ENCODE measurements at places on chromosomes 12 and 14.

GRCh38 chr12:64253356-64253755 lies 31.3 kb upstream of the KICS2 start:
- ATAC-seq, result no peak

- no peak for ATAC-seq
Observed at GRCh38 chr14:100749967-100750597, 23.4 kb downstream of the DLK1 start.

DNA sequence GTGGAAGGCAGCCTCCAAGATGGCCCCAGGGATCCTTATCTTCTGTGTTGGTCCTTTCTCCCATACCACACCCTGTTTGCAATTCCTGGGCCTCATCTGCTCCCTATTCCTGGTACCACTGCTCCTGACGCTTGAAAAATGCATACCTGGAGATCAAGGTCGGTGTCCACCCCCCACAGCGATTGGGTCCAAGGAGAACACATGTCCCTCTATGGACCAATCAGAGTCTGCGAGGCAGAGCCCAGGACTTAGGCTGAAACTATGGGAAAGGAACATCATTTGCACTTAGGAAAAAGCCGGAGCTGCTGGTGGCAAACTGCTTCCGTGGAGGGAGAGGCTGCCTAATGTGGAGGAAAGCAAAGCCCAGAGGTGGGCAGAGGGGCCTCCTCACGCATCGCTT lies 33.3 kb upstream of the ITPK1 start:
- ATAC-seq, result no peak

DNA sequence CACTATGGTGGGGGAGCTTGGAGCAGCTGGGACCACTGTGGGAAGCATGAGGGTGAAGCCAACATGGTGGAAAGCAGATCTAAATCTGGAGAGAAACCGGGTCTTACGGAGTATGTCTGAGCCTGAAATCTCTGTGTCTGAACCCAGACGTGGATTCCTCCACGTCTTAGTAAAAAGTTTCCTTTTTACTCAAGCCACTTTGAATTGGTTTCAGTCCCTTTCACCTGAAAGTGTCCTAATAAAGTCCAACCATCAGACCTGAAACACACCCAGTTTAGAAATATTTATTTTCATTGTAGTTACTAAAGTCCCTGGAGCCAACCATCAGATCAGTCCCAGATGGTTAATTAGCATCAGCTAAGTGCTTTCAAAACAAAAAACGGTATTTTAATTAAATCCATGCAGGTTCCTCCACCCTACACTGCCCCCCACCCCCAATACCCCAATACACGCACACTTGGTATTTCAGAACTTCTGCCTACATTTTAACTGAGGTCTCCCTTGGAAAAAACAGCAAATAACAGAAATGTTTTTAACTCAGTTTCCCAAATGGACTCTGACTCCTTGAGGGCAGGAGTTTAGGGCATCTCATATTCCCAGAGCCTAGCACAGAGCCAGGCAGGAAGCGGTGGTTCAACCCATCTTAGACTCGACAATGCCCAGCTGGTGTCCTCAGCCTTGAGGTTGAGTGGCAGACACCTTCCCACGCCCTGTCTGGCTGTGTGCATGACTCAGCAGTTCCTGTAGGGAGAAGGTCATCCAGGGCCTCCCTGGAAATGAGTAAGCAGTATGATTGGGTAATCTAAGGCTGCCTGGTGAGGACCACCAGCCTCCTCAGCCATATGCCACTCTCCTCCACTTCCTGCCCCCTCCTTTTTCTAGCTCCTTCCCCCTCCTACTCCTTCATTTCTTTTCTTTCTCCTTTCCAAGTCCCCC lies 175.8 kb downstream of the TTC8 start:
- peak; percentile 80 for ATAC-seq

Data from motor neuron (in vitro differentiated cells).